K562 (cell line): ENCODE measurements at places on chromosomes 5 and 9. TPM values are rescaled to one million over a fixed set of nuclear protein-coding genes. Genes with fewer than 3 reads are reported as not detected.

DNA sequence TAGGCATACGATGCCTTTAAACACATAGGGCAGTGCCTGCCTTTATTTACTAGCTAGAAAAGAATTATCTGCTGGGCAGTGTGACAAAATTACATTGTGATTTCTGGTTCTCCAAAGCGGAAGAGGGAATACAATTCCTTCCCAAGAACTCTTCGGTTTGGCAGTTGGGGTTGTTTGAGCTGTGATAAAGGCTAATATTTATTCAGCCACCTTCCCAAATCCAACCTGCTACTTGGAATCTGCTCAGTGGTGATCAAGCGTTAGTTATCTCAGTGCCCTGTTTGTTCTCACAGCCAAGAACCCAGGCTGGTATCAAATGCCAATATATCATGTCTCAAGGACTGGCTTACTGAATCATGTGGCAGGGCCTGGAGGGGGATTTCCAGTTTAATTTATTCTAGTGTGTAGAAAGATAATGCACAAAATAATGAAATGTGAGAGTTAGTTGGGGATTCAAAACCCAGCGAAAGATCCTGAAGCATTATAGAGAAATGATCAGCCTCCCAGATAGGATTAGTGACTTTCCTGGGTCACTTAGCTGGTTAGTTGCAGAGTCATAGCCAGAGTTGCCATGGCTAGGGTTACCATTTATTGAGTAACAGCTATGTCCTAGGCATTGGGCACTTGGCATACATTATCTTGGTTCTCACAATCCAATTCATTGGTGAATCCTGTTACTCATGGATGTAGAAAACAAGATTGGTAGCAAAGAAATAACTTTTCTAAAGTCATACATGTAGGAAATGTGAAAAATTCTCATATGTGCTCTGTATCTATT lies 457.0 kb upstream of the KLF4 start:
- no peaks in the 10 kb centered on the region for H3K36me3 ChIP-seq
- no peak overlapping the region for H3K27ac ChIP-seq
- no peaks in the 10 kb centered on the region for H3K27me3 ChIP-seq
- H3K4me1 ChIP-seq, result no peaks in the 10 kb centered on the region
- H3K4me3 ChIP-seq, result no peak overlapping the region
- DNase-seq, result no peak

ZFP2 gene
- not detected in 2 replicates for polyA plus RNA-seq

CWC27 gene
- polyA plus RNA-seq, result 27.9 and 34.1 TPM in 2 replicates

CTNND2 gene
- polyA plus RNA-seq, result not detected in 2 replicates

DNA sequence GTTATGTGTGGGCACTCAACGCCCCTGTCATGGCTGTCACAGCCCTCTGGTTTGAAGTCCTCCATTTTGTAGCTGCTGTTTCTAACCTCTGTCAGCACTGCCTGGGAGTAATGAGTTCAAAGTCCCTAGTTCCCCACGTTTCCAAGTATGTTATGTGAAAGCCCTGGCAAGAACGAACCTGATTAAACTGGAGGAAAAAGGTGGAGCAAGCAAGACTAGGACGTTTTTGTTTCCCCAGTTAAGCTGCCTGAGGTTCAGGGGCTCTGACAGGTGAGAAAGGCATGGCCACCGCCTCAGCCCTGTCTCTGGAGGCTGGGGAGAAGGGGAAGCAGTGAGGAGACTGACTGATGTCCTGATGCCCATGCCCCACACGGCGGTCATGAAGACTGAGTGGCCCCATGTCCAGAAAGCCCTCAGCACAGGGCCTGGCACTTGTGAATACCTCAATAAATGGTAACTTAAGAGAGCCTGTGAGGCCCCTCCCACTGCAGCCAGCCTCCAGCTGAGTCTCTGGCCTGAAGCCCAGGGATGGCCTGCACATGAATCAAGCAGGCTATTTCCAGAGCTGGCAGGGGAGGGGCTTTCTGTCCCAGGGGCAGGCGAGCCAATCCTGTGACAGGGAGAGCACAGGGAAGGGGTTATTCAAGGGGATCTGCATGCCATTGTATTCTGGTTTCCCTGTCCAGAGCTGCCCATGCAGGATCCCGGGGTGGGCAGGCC lies 61.8 kb downstream of the PFDN1 start:
- no peak overlapping the region for H3K27ac ChIP-seq
- no peaks in the 10 kb centered on the region for H3K27me3 ChIP-seq
- peaks cover 30% of the 10 kb centered on the region for H3K4me1 ChIP-seq
- peaks cover 34% of the 10 kb centered on the region for H3K36me3 ChIP-seq

RASEF gene
- not detected in 2 replicates for polyA plus RNA-seq

DNA sequence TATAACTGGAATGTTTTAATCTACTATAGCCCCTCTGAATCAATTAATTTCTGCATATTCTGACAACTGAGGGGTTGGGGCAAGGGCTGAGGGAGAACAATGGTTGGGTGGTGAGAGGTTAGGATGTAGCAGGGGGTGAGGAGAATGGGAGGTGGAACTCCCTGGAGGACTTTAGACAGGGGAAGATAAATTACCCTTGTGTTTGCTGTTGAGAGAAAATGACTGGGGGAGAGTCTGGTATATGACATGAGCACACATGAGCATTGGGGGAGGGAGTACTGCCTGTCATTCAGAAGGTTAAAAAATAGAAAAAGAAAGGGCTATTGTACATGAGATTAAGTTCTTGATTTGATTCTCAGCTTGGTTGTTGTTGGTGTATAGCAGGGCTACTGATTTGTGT lies 37.2 kb upstream of the PAPPA start:
- H3K4me1 ChIP-seq, result no peaks in the 10 kb centered on the region
- H3K27ac ChIP-seq, result no peak overlapping the region
- H3K36me3 ChIP-seq, result no peaks in the 10 kb centered on the region
- no peak for DNase-seq
- H3K4me3 ChIP-seq, result no peak overlapping the region

SPAG8 gene
- polyA plus RNA-seq, result 0.17 and 0.40 TPM in 2 replicates

GRCh38 chr9:2545881-2546490 lies 75.6 kb upstream of the VLDLR start:
- no peak overlapping the region for H3K4me3 ChIP-seq
- no peaks in the 10 kb centered on the region for H3K4me1 ChIP-seq
- H3K36me3 ChIP-seq, result no peaks in the 10 kb centered on the region
- H3K27ac ChIP-seq, result no peak overlapping the region
- no peak for DNase-seq
